Hematopoietic multipotent progenitor cell treated with erythropoietin and hydrocortisone succinate and interleukin-3 and kit ligand, for 8 days (in vitro differentiated cells): ENCODE measurements at places on chromosomes 5 and 9.

DNA sequence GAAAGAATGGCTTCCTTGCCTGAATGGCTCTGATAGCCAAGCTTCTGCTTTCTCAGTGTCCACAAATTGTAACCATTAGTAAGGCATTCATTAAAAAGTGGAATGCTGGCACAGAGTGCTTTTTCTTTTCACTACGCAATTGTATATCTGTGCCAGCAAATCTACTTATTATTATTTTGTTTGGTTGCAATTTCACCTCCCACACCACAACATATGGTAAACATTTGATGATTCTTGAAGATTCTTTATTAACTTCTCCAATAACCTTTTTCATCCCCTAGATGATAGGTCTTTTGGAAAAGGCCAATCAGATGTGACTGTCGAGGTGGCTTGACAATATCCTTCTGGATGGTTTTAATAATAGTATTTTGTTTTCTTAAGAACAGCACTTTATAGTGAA is 234.1 kb downstream of the TMEM38B start:
- DNase-seq = no peak

GRCh38 chr5:21058289-21058688 is 1070.3 kb upstream of the CDH18 start:
- DNase-seq = no peak

GRCh38 chr5:10503321-10503720 is 60.5 kb upstream of the ANKRD33B start:
- no peak for DNase-seq

- peak; percentile 88 for DNase-seq
These were observed 43.3 kb downstream of the ANKRD33B start for GRCh38 chr5:10607023-10607665.

DNA sequence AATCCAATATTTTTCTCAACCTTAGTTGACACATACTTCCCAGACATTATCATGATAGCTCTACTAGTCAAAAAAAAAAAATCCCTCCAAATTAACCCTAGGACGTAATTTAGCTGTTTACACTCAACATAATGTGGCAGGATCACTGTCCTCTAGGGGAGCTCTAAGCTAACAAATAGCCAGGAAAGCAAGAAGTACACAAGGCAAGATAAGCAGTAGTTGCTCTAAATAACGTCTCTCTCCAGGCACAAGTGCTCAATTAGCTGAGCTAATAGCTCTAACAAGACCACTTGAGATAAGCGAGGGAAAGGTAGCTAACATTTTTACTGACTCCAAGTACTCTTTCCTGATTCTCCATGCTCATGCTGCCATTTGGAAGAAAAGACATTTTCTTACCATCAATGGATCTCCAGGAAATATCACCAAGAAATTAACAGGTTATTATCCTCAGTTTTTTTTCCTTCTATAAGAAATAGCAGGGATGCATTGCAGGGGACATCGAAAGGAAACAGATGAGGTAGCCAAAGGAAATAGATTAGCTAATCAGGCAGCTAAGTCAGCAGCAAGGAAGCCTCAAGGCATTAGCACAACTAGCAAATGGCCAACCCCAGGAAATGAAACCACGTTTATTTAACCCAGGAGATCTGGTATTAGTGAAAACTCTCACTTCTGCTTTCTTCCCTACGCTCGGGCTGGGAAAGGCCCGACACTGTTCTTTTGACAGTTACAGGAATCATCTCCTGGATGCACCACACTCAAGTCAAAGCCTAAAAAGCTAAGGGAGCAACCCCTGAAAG is 614.1 kb downstream of the PTPRD start:
- DNase-seq = peak; percentile 91

- DNase-seq = no peak
These were observed 188.3 kb upstream of the ZNF618 start for GRCh38 chr9:113687680-113688371.

DNA sequence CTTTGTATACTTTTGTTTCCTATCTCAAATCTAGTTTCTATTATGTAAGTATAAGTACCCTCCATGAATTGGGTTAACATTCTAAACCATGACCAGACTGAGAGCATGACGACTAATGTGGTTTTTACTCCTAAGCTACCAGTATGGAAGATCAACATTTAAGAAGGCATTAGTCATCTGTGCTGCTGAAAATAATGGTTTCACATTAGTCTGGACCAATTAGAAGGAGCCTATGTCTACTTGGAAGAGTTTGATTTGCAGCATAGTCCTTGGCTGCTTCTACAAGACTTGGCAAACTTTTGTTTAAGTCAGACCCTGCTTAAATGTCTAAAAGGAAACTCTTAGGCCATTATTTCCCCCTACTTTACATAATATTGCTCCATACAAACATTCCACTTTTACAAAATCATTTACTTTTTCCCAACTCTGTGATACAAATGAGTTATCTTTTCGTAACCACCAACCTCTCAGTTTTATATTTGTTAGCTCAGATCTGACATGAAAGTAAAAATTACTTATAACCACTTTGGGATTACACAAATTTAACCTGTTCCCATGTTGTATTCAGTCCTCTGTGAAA is 186.7 kb downstream of the COMMD10 start:
- DNase-seq = no peak

- peak; percentile 7 for DNase-seq
These were observed 295.7 kb downstream of the EDIL3 start for GRCh38 chr5:84088996-84089395.

DNA sequence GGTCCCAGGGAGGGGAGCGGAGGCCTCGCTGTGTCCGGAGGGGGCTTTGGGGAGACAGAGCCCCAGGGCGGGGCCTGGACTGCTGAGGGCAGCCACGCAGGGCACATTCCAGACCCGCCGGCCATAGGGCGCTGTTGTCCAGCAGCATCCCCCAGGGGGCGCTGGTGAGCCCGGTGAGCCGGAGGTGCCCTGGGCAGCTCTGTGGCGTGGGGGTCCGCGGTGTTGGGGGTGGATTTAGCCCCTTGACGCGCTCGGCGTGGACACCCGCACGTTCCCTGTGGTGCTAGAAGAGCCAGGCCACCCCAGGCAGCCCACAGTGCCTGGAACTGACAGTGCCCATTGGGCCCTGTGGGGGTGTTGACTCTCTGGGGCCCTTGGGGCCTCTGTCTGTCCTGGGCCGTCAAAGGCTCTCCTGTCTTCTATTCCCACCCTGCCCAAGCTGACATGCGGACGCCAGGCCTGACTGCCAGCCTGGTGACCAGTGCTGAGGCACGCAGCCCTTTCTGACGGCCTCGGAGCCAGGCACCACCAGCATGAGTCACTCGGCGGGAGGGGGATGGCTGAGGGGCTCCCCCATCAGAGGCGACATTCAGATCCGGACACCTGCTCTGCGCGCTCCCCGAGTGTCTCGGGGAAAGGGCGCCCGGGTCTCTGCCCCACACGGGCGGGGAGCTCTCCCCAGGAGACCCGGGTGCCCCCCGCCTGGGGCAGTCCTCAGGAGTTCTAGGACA is 23.9 kb downstream of the TPPP start:
- no peak for DNase-seq

DNA sequence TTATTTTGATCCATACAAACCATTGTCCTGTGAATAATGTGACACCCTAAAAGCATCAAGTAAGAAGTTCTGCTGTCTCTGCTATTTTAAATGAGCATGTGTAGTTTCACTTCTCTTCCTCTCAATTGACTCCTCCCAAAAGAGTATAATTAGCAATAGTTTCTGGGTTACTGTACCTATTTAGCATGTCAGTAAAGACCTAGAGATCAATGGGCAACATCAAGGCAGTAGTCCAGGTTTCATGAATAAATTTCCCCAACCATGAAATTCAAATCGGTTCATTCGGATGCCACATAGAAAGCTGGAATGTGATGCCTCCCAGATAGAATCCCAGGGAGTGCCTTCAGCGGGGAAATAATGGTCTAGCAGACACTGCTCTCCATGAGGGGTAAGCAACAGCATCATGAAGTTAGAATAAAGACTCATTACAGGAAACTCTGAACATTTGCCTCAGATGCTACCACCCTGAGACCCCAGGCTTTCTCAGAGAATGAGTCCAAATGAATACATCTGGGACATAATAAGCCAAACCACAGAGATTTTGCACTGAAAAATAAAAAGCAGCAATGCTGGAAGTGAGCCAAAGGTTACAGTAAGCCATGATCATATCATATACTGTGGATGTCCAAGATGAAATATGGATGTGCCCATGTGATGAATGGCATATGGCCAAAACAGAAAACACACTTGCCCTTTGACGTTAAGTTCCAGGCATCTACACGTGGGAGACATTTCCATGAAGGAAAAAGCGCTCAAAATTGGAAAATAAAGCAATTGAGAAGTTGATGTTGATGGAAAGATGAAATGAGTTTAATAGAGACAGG is 1107.0 kb upstream of the SEMA6A start:
- DNase-seq = no peak

DNA sequence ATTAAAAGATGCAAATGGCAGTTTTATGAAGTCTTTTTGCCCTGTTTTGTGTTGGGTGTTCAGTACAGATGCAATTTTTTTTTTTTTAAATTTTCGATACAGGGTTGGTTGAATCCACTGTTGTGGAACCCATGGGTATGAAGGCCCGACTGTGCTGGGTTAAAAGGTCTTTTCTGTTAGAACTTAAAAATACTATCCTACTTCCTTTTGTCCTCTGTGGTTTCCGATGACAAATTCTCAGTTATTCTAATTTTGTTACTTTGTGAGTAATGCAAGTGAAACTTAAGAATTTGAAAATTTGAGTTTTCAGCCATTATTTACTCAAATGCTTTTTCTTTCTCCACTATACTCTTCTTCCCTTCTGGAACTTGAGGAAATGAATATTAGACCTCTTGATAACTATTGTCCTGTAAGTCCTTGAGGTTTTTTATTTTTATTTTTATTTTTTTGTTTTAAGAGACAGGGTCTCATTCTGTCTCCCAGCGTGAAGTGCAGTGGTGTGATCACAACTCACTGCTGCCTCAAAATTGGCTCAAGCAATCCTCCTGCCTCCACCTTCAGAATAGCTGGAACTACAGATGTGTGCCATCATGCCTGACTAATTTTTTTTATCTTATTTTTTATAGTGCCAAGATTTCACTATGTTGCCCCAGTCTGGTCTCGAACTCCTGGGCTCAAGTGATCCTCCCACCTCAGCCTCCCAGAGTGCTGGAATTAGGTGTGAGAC is 67.5 kb downstream of the ZCCHC7 start:
- DNase-seq = no peak

DNA sequence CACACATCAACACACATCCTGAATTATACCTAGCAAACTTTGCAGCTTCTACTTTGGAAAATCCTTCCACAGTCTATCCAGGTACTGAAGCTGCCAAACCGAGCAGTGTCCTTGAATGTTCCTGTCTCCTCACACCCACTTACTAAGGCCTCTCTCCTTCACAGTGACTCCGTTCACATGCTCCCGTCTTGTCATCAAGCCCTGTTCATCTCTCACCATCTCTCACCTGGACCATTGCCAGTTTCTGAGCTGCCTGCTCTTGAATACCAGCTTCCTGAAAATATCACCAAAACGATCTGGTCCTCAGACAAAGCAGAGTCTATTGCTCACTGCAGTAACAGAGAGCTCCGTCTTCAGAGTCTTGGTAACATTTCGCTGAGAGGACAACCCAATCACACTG is 57.4 kb downstream of the GCNT1 start:
- peak; percentile 73 for DNase-seq

GRCh38 chr9:12737871-12738270 is 36.9 kb upstream of the LURAP1L start:
- no peak for DNase-seq

GRCh38 chr9:82421498-82421897 is 432.9 kb downstream of the SPATA31D1 start:
- DNase-seq = no peak

DNA sequence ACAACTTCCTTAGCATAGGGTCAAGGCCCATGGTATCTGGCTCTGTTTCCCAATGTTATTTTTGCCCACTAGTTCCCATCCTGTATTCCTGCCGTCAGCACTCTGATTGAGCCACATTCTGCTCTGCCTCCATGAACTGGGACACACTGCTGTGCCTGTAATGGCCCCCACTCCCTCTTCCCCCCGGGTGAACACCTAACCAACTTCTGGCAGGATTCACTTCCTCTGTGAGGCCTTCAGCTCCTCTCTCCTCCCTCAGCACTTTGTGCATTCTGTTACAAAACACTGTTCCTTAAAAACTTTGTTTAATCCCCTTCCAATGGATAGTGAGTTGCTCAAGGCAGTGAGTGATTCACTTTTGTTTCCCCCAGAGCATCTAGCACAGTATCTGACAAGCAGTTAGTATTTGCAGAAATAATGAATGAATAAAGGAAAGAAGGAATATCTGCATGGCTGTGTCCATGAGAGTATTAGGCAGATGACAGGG is 183.6 kb downstream of the EFNA5 start:
- no peak for DNase-seq

- DNase-seq = no peak
These were observed 28.9 kb downstream of the ARHGEF28 start for GRCh38 chr5:73654819-73655318.

GRCh38 chr5:132176987-132177386 is 50.7 kb downstream of the P4HA2 start:
- DNase-seq = peak; percentile 68

DNA sequence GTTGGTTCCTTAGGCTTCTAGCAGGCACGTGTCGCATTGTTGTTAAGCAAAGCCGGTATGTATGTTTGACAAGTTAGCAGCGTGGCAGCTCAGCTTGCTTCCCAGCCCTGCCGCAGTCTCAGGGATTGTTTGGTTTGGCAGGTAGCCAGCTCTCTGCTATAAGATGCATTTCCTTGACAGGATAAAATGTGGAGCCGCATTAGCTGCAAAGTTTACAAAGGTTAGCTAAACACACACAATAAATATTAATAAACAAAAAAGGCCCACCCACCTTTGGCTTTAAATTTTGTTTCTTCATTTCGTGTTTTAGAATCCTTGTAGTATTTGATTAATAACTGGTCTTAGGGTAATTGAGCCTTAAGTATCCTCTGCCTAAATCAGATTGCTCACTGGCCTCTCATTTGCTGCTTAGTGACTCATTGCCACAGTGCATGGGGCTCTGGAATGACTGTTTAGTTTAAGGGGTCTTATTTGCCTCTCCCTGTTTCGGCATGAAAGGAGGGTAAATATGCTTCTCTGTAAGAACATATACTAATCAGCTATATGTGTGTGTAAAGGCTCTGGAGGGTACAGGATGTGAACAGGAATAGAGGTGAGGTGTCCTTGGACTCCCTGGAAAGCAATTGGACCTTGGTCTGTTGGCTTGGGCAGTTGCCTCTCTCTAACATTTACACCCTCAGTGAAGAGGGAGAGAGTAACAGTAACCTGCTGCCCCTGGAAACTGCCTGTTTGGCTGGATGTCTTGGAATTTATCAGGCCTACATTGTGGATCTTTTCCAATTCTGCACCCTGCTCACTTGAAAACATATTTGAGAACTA is 122.0 kb downstream of the GDNF start:
- DNase-seq = no peak

DNA sequence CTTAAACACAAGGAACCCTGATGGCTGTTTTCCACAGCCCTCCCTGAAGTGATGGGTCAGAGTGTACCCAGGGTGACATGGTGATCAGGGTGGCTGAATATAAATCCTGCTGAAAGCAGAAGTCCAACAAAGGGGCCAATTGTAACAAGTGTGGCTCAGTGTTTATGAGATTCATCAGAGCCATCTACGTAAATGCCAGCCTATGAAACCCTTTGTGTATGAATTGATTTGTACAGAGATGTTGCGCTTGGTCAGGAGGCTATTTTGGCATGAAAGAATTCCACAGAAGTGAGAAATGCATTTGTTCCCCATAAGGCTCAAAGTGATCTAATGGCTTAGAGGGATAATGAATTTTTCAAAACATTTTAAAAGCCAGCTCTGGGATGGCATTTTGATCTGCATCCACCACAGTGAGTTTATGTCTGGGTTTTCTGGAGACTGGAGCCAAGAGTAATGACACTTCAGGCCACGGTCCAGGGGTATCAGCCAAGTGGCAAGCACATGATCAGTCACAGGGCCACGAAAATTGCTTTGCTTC is 12.4 kb downstream of the PRUNE2 start:
- DNase-seq = no peak
